Trophoblast cell (in vitro differentiated cells and primary cell): ENCODE measurements at places on chromosomes 7 and 10.
A peak's percentile ranks its signal among the peaks of the same experiment; 100 is the strongest.

GRCh38 chr7:116407165-116407564 is 92.4 kb upstream of the CAV2 start:
- DNase-seq: no peak

GRCh38 chr10:133102415-133103095 is 14.8 kb downstream of the ADGRA1 start:
- DNase-seq: no peak

GRCh38 chr7:132526111-132526740 is 50.0 kb downstream of the PLXNA4 start:
- DNase-seq: no peak

DNA sequence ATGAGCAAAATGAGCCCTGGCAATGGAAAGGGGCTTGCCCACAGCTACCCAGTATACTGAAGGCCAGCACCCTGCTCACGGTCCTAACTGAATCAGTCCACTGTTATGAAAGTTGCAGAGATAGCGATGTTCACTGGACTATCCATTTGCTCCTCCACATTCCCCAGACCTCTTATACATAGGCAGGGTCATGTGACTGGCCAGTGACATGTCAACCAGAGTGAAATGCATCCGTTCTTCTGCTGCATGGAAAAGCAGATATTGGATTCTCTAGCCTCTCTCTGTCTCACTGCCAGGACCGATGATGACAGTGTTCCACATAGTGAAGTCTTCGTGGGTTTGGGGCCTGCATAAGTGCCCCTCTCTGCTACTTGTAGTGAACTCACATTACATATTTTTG is 503.4 kb downstream of the RPS24 start:
- DNase-seq: no peak

- DNase-seq: peak; percentile 32
Observed at GRCh38 chr7:110790992-110791391, 299.9 kb upstream of the LRRN3 start.

GRCh38 chr7:101169838-101170551 is 4.6 kb upstream of the VGF start:
- peak; percentile 40 for DNase-seq

GRCh38 chr10:121609426-121610380 is 11.5 kb upstream of the FGFR2 start:
- no peak for DNase-seq

DNA sequence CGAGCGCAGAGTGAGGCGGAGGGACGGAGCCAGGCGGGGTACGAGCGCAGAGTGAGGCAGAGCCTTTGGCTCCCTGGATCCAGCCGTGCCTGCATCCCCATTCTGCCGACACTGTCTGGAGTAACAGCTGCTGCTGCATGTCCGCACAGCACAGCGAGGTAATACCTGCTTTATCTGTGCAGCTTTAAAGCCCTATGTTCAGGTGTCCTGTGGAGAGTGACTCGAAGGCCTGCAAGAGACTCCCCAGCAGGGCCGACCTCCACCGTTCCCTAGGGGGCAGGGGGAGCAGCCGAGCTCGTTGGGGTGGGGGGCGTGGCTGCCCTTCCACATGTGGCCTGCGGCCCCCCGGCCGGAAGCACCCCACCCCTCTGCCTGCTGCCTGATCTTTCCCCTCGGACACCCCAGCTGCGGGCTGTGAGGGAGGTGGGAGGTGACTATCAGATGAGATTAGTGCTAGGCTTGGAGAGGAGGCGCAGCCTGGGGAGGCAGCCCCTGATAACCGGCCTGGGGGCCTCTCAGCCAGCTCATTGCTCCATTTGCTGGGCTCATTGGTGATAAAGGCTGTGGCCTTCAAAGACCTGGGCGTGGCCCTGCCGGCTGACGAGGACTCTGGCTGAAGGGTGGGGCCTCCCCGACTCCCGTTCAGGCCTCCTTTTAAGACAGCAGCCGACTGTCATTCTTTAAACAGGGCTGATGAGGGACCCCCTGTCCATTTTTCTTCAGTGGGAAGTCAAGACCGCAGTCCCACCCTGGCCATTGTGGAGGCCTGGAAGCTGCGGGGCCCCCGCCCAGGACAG is 8.0 kb downstream of the VENTX start:
- no peak for DNase-seq

GRCh38 chr10:103793920-103794883 is 61.2 kb downstream of the SH3PXD2A start:
- no peak for DNase-seq

GRCh38 chr10:115972426-115972825 is 300.6 kb downstream of the GFRA1 start:
- DNase-seq: no peak

DNA sequence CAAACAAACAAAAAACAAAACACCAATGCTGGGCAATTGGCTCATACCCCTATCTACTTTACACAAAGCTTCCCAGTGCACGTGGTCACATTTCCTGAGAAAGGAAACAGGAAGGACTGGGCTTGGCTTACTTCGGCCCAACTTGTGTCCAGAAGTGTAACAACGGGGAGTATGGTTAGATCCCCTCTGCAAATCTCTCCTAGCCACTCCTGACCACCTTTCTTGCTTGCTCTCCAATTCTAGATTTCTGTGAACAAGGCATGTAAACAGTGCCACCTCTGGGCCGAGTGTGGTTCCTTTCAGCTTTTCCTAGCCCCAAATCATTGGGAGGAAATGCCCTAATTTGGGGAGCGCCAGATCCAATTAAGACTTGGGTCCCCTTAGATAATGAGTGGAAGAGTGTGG is 21.0 kb upstream of the FRAT2 start:
- DNase-seq: peak; percentile 76

DNA sequence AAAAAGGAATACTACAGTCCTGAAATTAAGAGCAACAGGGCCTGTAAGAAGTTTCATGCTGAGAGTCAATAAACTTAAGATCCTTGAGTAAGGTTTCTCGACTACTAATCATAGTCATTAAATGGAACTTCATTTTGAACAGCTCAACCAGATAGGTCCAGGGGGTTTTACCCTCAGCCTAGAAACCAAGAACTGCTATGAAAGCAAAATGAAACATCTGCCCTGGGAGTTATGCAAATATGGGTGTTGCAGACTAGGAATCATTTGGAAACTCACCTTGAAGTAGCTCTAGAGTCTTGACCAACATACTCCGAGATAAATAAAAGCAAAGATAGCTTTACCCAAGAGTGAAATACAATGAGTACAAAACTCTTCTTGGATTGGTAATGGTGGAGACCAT is 128.0 kb downstream of the HGF start:
- no peak for DNase-seq

DNA sequence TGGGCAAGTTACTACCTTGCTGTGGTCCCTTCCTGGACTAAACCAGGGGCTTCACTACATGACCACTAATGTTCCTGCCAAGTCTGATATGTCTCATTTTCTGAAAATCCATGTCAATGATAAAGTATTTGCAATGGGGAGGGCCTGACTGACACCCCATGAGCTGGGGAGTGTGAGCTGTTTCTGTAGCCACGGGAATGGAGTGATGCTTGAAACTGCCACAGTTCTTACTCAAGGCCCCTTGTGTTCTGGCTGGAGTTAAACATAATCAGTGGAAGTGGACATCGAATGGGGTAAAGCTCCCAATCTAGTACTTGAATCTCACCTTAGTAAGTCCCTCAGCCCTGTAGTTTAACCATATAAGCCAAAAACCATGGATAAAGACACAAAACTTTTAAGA is 61.9 kb upstream of the PDLIM1 start:
- DNase-seq: no peak

GRCh38 chr7:33744293-33745075 is 160.9 kb upstream of the BMPER start:
- peak; percentile 86 for DNase-seq

- DNase-seq: no peak
Observed at GRCh38 chr7:17564678-17565212, 266.3 kb downstream of the AHR start.

GRCh38 chr7:593324-594115 is 73.9 kb upstream of the PDGFA start:
- no peak for DNase-seq

DNA sequence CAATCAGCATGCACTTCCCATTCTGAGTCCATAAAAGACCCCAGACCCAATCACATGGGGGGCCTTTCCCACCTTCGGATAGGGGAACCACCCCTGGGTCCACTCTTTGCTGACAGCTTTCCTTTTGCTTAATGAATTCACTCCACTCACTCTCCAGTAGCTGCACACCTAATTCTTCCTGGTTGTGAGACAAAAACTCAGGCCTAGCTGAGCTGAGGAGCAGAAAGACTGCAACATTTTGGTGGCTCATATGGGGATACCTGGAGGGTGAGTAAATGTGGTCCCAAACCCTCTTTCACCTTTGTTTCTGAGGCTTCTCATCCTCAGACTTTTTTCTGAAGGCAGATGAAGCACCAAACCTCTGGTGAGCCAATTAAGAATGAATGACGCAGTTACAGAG is 138.1 kb downstream of the WDR11 start:
- DNase-seq: no peak

DNA sequence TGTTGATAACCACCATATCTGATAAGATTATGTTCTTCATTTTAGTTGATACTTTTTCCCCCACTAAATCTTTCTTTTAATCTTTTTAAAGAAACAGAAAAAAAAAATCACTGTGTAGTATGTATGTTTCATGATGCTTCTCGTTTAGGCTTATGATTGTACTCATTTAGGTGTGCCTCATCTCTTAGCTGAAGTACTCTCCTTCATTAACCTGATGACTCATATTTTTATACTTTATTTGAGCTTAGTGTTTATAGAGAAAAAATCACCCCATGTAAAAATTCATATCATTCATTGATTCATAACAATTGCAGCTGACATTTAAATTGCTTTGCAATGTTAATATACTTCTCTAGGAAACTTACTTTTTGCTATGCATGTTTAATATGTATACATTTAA is 158.9 kb downstream of the MLLT10 start:
- DNase-seq: no peak

DNA sequence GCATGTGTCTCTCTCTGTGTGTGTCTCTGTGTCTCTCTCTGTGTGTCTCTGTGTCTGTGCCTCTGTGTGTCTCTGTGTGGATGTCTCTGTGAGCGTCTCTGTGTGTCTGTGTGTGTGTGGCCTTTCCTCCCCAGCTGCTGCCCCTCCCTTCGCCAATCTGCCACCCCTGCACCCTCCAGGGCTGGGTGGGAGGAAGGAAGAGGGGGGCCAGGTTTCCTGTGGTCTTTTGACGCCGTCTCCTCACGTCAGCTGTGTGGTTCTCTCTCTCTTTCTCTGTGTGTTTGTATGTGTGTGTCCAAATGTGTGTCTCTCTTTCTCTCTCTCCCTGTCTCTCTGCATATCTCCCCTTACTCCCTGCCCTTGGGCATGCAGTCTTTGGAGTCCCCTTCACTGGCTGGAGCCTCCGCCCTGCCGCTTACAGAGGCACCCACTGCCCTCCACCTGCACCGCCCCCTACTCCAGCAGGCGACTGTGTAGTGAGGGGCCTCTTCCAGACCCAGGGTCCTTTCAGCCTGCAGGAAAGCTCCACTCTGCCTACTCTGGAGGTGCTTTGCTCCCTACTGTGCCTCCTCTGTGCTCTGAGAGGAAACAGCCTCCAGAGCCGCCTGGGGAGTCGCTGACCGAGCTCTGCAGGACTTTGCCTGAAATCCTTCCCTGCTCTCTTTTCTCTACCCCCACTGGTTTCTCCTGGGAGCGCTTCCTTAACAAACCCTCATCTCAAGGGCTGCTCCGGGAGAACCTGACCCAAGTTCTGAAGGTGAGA is 44.2 kb upstream of the C10orf71 start:
- DNase-seq: no peak

- no peak for DNase-seq
Observed at GRCh38 chr7:104958371-104958865, 55.6 kb upstream of the KMT2E start.

DNA sequence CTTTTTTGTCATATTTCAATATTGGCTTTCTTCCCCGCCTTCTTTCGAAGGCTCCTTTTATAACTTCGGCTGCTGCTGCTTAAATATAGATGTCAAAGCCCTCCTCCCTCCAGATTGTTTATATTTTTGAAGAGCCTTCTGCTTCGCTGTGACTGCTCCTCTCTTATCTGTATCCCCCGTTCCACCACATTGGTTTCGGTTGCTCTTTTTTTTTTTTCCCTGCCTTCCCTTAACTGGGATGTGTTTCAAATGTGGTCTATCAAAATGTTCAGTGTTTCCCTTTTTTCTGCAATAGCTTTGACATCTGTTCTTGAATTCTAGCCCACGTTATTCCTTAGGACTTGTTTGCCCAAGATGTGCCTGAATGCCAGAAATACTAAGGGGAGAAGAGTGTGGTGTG is 96.4 kb downstream of the CUX1 start:
- no peak for DNase-seq

DNA sequence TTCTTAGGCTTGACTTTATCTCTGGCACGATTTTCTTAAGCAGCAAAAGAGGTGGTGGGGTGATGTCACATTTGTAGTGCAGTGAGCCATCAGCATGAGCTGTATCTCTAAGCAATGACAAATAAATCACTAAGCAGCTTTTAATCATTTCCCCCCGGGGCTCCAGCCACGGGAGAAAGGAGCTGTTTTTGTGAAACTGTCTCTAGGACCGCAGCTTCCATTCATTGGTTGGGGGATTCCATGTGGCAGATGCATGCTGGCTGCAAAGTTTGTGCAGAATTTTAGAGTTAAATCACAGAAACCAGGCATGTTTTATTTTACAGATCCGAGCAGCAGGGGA is 464 bp downstream of the KIAA1217 start:
- DNase-seq: peak; percentile 25

- no peak for DNase-seq
Observed at GRCh38 chr10:97450828-97451227, 4.9 kb downstream of the ZDHHC16 start.

- no peak for DNase-seq
Observed at GRCh38 chr7:96415293-96415940, 93.5 kb upstream of the SLC25A13 start.

- DNase-seq: no peak
Observed at GRCh38 chr7:139230484-139230773, 608 bp upstream of the UBN2 start.

GRCh38 chr10:95181726-95182125 is 12.3 kb upstream of the ACSM6 start:
- no peak for DNase-seq

DNA sequence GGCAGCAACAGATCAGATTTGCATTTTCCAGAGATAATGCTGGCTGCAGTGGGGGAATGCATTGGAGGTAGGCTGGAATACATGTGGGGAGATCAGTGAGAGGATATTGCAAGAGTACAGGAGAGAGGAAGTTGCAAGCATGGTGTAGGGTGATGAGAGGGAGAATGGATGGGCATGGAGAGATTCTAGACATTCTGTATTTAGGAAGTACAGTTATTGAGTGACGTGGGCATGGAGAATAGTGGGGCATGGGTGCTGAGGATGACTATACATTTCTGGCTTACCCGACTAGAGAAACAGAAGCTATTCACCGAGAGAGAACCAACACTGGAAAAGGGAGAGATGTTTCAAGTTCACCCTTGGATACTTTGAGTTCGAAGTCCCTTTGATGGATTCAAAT is 116.9 kb upstream of the SVIL start:
- DNase-seq: no peak

- DNase-seq: no peak
Observed at GRCh38 chr7:44547536-44548231, 6.6 kb upstream of the NPC1L1 start.

- no peak for DNase-seq
Observed at GRCh38 chr10:4008676-4009382, 223.8 kb upstream of the KLF6 start.

- DNase-seq: peak; percentile 87
Observed at GRCh38 chr10:52779541-52780390, 7.2 kb upstream of the MBL2 start.
